ENCODE measurements at places on chromosomes 3 and 15.

GRCh38 chr3:179486806-179487205, 35.5 kb upstream of the GNB4 start:
- DNase-seq: no peak

- peak; percentile 48 for DNase-seq
Observed at GRCh38 chr3:130539005-130539404, 22.0 kb downstream of the COL6A6 start.

- no peak for DNase-seq
Observed at GRCh38 chr15:31274496-31275330, 51.9 kb upstream of the KLF13 start.

DNA sequence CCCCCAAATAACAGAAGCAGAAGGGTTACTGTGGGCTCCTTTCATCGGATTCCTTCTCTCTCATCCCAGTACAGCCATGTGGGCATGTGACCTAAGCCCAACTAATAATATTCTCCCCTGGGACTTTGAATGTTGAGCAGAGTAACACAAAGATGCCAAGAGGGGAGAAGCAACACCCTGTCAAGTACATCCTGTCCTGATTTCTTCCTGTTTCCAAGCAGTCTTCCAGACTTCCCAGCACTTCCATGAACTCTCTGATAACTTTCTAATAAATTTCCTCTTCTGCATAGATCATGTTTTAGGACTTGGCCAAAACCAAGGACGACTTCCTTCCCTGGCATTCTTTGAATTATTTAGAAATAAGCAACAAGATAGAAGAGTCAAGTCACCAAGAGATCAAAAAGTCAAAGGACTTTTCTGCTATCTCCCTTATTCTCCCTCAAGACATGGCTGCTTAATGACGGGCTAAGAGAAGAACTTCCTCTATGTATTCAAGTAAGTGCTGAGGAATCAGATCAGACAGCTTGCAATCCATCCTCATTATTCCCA, 37.9 kb downstream of the CRYGS start:
- DNase-seq: no peak

- no peak for DNase-seq
Observed at GRCh38 chr15:62320259-62320658, 155.2 kb upstream of the C2CD4B start.

DNA sequence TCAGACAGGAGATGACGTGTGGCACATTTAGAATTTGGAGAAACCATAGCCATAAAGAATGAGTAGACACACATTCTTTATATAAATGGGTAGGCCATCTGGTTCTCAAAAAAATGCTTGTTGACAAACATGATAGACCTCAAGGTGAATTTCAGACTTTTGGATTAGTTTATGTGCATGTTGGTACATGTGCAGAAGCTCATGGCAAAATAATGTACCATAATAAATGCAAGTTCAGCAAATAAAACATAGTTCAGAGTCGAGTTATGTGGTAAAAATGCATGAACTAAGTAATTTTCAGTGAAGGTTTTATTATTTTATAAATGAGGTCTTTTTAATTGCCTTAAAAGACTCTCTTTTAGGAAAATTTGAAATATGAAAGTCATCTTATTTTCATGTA, 24.6 kb downstream of the EEFSEC start:
- no peak for DNase-seq

DNA sequence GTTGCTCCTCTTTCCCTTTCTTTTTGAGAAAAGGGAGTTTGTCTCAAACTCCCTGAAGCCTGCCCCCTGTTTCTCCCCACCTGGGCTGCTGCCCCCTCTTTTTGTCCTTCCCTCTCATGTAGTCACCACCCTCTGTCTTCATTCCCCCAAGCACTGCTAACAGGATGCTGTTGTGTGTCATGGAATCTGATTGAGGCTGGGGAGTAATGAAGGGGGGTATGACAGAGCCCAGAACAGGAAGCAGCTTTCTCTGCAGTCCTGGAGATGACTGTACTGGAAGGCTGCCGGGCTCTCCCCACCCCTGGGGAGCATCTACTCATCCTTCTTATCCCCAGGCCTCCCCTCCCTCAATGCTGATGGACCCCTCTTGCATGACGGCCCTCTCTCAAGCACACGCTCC, 181.6 kb downstream of the ABHD5 start:
- DNase-seq: peak; percentile 91

- DNase-seq: no peak
Observed at GRCh38 chr3:2097641-2098191, 950 bp upstream of the CNTN4 start.

- no peak for DNase-seq
Observed at GRCh38 chr3:127459891-127460290, 130.6 kb downstream of the TPRA1 start.

- no peak for DNase-seq
Observed at GRCh38 chr3:24111711-24112110, 166.6 kb downstream of the NR1D2 start.

GRCh38 chr15:28934645-28935044, 48.9 kb downstream of the APBA2 start:
- no peak for DNase-seq

- no peak for DNase-seq
Observed at GRCh38 chr3:138383715-138384465, 35.5 kb downstream of the MRAS start.

GRCh38 chr3:139323146-139323545, 20.7 kb upstream of the MRPS22 start:
- no peak for DNase-seq

DNA sequence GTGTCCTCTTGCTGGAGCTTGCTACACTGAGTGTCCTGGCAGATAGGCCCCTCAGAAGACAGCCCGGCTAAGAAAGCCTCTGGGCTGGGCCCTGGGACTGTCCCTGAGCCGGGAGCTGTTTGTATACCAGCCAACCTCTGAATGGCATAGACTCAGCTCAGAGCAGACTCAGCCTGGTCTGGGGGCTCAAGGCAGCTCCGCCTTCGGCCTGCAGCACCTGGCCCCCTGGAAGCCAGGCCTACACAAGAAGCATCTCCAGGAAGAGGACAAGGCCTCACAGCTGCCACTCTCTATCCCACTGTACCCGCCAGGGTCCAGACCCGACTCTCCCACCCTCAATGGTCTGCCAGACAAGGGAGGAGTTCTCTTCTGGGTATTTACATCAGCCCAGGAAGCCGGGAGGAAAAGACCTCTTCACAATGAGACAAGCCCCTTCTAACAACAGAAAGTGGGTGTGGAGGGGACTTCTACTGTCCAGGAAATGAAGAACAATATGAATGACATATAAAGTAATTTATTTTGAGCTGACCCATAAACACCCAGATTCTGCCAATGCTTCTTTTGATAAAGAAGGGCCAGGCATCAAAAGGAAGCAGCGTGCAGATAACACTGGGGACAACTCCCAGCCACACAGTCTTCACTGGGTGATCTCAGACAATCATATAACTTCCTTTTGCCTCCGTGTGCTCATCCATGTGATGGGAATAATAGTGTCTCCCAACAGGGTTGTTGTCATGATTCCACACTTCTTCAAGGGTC, 110.2 kb downstream of the TPRA1 start:
- no peak for DNase-seq

- no peak for DNase-seq
Observed at GRCh38 chr3:49421890-49422378, 339 bp downstream of the AMT start.

DNA sequence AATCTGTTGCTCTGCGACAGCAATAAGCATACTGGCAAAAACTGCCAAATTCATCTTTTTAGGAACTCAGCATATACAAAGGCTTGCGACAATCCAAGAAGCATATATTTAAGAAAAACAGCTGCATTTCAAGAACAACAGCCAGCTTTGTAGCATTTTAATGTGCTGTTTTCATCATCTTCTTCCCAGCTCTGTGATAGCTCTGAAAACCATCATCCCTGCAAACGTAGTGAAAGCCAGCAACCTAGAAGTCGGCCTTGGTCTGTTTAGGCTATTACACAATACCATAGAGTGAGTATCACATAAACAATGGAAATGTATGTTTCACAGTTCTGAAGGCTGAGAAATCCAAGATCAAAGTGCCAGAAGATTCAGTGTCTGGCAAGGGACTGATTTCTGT, 187.5 kb downstream of the NAALADL2 start:
- DNase-seq: peak; percentile 22

- DNase-seq: no peak
Observed at GRCh38 chr3:188682316-188682715, 489.5 kb upstream of the TPRG1 start.

DNA sequence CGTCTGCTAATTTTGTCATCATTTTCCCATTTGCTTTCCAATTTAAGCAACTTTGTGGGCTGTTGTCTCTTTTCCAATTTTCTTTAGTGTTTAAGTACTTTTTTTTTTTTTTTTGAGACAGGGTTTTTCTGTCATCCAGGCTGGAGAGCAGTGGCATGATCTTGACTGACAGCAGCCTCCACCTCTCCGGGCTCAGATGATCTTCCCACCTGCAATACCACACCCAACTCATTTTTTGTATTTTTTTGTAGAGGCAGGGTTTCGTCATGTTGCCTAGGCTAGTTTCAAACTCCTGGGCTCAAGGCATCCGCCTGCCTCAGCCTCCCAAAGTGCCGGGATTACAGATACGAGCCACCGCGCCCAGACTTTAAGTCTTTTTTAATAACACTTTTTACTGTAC, 26.2 kb upstream of the EIF4A2 start:
- no peak for DNase-seq

DNA sequence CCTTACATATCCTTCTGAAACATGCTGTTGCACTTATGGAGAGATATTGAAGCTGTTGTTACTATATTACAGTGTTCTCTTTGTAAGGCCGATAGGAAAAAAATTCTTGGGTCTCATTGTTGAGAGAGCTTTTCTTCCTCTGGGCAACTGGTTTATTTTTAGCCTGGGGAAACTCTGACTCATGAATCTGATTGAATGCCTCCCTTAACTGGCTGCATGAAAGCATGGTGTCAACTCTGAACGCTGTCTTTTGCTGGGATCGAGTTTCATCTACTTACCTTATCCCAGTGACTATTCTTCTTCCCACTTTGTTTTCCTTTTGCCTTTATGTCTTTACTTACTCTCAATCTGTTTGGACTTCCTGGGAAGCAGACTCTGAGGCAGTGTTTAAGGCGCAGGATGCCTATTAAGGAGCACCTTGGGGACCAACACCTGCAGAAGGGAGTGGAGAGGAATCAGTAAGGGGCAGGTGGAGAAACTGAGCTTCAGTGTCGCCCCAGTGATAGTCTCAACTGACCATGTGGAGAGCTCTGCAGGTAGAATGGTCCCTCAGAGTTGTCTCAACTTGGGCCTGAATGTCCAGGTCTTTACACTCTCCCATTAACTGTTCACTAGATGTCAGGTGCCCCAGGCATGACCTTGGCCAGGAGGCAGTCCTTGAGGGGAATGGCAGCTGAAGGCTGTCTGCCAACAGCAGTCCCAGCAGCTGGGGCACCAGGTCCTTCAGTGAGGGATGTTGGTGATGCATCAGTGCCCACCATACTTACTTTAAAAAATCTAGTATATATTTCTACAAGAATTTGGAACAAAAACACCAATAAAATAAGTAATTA, 88.9 kb upstream of the CCNL1 start:
- DNase-seq: peak; percentile 88

GRCh38 chr3:30302027-30302426, 304.4 kb upstream of the TGFBR2 start:
- DNase-seq: no peak

DNA sequence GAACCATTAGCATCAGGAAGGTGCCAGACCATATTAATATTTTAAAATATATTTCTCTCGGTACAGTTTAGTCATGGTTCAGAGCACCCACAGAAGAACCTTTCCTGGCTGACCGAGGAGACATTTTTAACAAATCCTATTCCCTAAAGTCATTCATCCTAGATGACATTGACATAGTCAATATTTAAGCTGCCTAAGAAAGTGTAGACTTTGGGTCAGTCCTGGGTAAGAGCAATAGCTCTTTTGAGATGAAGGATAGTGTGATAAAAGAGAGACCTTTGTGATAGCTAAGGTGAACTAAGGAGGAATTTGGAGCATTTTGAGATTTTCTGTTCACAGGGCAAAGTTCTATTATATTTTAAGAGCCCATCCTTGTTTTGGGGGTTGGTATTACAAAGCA, 47.5 kb downstream of the ZNF609 start:
- DNase-seq: no peak

GRCh38 chr3:43273416-43273815, 12.9 kb upstream of the SNRK start:
- no peak for DNase-seq

DNA sequence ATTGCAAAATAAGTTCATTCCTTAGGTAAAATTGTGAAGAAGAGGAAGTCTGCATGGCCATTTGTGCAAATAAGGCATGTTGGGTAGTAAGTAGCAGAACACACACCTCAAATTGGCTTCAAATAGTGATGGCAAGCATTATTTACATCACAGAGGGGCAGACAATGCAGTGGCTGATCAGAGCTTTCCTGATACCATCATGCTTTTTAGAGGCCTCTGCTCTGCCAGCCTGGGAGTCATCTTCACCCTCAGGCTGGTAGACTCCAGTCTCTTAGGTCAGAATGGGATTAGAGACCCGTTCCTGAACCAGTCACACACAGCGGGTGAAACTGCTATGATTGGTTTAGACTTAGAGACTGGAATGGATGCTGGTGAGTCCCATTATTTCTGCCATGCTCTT, 396.0 kb upstream of the MCTP2 start:
- DNase-seq: no peak

DNA sequence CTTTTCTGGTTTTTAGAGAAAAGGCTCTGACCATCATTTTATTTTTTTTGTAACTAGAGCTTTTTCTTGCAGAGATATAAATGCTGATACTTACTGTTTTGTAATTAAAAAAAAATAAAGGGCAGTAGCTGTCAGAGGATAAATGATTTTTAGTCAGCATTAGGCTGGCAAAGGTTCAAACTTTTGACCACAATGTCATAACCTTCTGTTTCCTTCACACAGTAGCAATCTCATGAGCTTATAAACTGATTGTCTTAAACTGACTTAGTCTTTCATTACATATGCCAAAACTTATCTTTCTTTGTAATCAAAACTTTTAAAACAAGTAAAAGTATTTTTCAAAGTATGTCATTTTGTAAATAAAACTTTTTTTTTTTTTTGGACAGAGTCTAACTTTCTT, 841.9 kb downstream of the OTOL1 start:
- DNase-seq: peak; percentile 14

DNA sequence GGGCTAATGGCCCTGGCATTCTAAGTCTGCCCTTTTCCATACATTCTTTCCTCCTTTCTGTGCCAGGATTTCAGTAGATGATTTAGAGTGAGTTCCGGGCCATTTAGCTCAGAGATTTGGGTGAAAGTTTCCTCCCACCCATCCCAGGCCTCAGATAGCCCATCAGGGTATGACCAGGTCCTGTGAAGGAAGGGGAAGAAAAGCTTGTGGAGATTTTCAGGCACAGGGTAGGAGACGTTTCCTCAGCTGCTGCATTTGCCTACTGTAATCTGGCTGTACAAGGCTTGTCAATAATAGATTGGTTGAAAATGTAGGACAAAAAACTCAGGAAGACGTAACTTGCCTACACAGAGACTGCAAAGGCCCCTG, 63.2 kb upstream of the BCL6 start:
- no peak for DNase-seq

DNA sequence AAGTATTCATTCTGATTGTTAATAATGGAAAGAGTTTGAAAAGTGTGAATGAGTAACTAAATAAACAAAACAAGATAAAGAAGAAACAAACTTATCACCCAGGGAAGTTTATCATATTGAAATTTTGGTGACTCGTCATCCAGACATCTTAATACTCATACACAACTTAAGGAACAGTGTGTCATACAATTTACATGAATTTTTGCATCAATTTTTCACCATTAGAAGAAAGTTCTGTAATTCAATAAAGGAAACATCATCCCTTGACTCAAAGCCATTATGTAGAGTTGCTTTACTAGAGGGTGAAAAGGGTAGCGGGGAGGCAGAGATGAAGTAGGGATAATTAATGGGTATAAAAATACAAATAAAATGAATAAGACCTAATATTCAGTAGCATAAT, 536.2 kb downstream of the GRM7 start:
- DNase-seq: no peak
